NCI-H526 treated with DMSO at 0.1 percent for 48 hours (cell line): ENCODE measurements at places on chromosomes 4 and X.
A peak's percentile ranks its signal among the peaks of the same experiment; 100 is the strongest.

GRCh38 chr4:88409206-88409605, 30.6 kb downstream of the HERC6 start:
- no peak for DNase-seq

GRCh38 chr4:15400981-15401671, 26.7 kb upstream of the C1QTNF7 start:
- DNase-seq, result no peak

GRCh38 chr4:42513748-42514492, 116.6 kb downstream of the SHISA3 start:
- no peak for DNase-seq

GRCh38 chr4:15348695-15349094, 79.1 kb upstream of the C1QTNF7 start:
- DNase-seq, result no peak

DNA sequence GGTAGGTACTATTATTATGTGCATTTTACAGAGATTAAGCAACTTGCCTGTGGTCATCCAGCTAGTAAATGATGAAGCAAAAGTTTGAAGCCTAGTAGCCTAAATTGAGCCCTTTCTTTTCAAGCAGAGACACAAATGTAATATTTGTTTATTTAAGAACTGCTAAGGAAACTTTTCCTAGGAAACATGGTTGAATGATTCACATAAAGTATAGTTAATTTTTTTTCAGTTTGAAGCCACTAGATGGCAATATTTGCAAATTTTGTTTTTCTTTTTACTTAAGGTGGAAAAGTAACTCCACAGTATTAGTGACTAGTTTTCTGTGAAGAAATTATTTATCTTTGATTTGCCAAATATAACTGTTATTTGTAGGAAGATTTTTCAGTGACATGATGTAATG, 52.8 kb upstream of the ANKRD17 start:
- peak; percentile 15 for DNase-seq

- DNase-seq, result no peak
Measured at GRCh38 chr4:26131711-26132110, 189.1 kb upstream of the RBPJ start.

DNA sequence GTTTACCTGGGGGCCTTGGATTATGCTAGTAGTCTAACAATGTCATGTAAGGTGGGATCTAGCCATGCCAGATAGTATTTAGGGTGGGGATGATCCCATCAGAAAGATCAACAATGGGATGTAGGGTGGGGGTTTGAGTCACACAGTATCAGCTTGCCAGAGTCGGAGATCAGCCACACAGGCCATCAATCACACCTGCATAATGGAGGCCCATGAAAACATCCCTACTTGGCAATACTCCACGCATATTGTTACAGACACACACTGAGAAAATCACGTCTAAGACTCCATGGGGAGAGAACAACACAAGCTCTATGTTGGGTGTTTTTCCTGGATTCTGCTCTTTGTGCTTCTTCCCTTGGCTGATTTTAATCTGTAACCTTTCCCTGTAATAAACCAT, 49.5 kb upstream of the SLC25A4 start:
- no peak for DNase-seq

- DNase-seq, result no peak
Measured at GRCh38 chr4:62898115-62898514, 1511.1 kb downstream of the TECRL start.

GRCh38 chr4:140790171-140790570, 34.0 kb upstream of the TBC1D9 start:
- DNase-seq, result no peak

GRCh38 chrX:1451251-1451660, 1.5 kb downstream of the ASMTL start:
- no peak for DNase-seq
